Stimulated activated CD8-positive, alpha-beta memory T cell treated with anti-CD3 and anti-CD28 coated beads, Interleukin-4, amount 100 ng/mL, for 1 hour (primary cell): ENCODE measurements at places on chromosomes 6 and 20.

- DNase-seq, result no peak
Observed at GRCh38 chr20:57514273-57514751, 10.6 kb downstream of the CTCFL start.

DNA sequence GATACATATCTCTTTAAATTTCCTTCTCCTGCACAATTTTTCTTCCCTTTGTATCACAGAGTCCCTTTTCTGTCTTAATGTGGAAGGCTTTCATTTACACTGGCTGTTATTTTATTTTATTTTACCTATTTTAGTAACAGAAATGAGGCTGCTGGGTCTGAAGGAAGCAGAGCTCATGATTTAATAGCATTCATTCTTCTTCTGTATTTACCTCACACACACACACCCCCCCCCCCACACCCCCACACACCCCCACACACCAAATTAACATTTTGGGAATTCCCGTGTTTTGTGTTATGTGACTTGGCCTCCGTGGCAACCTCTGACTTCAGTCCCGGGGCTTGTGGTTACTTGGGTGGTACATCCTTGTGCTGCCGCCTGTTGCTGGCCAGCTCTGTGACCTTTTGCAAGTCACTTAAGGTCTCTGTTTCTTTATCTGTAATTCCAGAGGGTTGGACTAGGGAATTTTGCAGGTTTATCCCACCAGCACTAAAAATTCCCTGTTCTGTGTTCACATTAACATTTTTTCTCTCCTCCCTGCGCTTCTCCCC lies 108.8 kb downstream of the TIAM2 start:
- DNase-seq, result no peak

DNA sequence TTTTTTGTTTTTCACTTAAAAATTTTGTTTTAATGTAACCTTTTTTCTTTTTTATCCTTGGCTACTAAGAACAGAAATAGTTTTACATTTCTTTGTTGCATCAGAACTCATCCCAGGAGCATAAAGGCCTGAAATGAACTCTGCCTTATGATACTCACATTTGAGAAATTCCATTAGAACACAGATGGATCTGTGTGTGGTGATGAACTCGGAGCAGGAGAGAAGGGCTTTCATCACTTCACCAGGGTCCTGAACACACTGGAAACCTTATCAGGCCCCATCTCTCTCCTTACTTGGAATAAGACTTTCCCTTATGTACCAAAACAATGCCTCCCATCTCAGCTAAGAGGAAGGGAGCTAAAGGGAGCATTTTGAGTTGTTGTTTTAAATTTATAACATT lies 139.4 kb downstream of the PHF3 start:
- no peak for DNase-seq

- no peak for DNase-seq
Observed at GRCh38 chr6:81808851-81809570, 56.5 kb upstream of the TENT5A start.

- no peak for DNase-seq
Observed at GRCh38 chr6:90351696-90352095, 55.1 kb upstream of the BACH2 start.

DNA sequence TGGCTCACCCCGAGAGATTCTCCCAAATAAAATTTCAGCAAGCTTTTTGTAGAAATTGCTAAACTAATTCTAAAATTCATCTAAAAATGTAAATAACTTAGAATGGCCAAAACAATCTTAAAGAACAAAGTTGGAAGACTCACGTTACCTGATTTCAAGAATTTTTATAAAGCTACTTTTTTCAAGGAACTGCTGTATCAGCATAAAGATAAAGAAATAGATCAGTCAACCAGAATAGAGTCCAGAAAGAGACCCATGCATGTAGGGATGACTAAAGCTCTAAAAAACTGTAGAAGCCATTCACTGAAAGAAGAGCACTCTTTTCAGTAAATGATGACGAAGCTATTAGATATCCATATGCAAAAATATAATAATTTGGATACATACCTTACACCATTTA lies 652.1 kb downstream of the TBC1D32 start:
- DNase-seq, result no peak

GRCh38 chr6:52759085-52759484 lies 4.2 kb downstream of the GSTA2 start:
- no peak for DNase-seq

DNA sequence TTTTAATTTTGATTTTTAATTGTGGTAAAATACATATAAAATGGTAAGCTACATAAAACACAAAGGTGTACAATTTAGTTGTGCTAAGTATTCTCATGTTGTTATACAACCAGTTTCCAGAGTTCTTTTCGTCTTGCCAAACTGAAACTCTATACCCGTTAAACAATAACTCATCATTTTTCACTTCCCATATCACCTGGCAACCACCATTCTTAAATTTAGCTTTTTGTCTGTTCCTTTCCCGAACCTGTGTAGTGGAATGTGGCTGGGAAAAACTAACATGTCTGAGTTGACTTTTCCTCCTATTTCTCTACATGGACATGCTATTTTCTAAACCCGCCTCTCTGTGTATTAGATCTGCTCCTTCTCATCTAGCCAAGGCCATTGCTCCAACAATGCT lies 27.6 kb downstream of the RPRD1B start:
- no peak for DNase-seq

- no peak for DNase-seq
Observed at GRCh38 chr6:106051226-106051625, 34.9 kb upstream of the PRDM1 start.

GRCh38 chr6:12097791-12098190 lies 85.7 kb downstream of the HIVEP1 start:
- no peak for DNase-seq

DNA sequence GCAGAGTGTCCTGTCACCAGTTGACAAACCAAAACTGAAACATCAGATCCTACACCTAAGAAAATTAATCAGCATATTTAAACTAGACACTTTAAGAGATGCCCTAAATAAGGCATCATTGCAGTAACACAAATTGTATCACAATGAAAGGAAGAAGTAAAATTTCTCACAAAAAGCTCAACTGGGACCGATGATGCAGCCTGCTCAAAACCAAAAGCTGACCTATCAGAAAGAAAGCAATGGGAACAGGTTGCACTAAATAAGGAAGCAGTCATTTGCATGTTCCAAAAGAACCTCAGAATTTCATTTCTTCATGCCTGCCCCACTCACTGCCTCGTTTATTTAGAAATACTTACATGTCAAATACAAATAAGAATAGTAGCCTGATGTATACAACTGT lies 12.1 kb downstream of the HIVEP2 start:
- DNase-seq, result no peak

DNA sequence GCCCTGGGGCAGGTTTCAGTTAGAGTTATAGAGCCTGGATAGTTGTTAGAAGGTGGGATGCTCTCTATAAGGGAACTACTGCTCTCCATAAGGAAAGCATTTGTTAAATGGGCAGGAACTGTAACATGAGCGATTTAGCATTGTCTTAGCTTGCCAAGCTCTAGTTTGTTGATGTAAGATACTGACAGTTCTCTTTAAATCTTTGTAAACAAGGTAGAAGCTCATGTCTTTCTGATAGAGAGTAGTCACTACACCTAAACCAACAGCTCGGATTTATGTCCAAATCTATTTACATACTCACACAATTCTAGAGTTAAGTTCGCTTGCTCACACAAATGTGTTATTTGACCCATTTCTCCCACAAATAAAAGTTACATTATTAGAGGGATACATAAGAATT lies 87.3 kb downstream of the PLCB1 start:
- no peak for DNase-seq

GRCh38 chr6:27517928-27518787 lies 45.3 kb upstream of the ZNF184 start:
- no peak for DNase-seq

GRCh38 chr6:74117113-74117512 lies 421.1 kb downstream of the CD109 start:
- no peak for DNase-seq

DNA sequence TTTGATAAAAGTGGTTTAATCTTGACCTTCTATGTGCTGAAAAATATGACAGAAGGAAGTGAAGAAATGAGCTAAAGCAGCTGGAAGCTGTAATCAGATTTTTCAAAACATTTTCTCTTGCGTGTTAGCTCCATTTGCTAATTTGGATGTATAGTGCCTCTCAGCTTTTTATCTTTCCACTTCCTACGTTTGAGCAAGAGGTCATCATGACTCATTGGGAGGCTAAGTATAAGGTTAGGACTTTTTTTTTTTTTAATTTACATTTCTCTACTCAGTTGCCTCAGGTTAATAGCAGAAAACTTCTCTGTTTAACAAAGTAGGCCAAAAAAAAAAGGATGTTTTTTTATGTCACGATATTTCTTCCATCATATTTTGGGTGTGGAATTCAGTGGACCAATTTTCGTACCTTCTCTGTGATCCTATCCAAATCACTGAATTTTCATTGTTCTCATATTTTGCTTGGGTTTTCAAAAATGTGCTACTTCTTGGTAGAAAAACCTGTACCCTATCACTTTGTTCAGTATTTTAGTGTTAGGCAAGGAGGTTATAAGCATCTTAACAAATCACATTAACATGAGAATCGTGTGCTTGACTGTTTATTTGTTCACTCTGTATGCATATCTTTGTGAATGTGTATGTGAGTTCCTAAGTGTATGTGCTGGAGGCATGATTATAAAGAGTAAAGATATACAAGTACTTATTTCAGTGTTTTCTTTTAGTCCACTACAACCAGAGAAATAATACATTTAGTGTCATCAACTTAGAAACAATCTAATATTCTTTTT lies 1028.3 kb upstream of the EYS start:
- no peak for DNase-seq

- no peak for DNase-seq
Observed at GRCh38 chr6:75802366-75802765, 53.3 kb downstream of the MYO6 start.

DNA sequence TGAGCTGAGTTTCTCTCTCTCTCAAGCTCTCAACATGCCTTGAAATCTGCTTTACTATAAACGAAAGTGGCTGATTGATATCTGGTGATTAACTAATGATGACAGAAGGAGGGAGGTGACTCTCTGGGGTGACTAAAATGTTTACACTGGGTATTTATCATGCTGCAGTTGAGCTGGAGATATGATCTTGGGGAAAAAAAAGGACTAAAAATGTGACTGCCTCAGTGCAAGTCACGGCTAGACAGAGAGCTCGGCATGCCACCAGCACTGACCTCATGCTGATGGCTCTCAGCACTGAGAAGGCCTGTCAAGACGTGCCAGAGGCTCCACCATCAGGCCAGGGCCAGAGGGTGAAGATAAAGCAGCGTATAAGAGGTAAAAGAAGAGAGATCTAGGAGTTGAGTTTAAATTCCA lies 103.1 kb upstream of the SPACA1 start:
- DNase-seq, result no peak

DNA sequence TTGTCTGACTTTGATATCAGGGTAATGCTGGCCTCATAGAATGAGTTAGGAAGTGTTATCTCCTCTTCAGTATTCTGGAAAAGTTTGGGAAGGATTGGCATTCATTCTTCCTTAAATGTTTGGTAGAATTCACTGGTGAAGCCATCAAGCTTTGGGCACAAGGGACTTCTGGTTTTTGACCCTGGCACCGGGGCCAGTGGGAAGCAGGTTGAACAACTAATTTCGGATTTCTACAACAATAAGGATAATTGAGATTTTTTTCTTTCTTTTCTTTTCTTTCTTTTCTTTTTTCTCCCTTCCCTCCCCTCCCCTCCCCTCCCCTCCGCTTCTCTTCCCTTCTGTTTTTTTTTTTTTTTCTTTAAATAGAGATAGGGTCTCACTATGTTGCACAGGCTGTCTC lies 70.4 kb downstream of the EFCAB8 start:
- DNase-seq, result no peak

- DNase-seq, result no peak
Observed at GRCh38 chr20:46083531-46084061, 6.2 kb downstream of the NCOA5 start.

DNA sequence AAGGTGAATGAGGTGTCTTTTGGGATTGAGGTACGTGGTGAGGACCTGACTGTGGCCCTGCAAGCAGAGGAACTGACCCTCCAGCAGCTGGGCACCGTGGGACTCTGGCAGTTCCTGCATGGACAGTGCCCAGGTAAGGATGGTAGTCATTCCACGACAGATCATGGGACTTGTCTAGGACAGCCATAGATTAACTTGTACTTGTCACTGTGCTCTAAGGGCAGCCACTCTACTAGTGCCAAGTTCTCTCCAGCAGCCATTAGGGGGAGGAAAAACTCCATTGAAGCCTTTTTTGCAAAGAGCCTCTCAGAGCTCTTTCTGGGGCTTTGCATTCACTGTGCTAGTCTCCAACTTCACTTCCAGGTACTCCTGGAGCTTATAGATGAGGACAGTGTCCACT lies 20.4 kb downstream of the TAF11 start:
- no peak for DNase-seq

GRCh38 chr6:42616716-42617115 lies 52.9 kb downstream of the UBR2 start:
- no peak for DNase-seq

DNA sequence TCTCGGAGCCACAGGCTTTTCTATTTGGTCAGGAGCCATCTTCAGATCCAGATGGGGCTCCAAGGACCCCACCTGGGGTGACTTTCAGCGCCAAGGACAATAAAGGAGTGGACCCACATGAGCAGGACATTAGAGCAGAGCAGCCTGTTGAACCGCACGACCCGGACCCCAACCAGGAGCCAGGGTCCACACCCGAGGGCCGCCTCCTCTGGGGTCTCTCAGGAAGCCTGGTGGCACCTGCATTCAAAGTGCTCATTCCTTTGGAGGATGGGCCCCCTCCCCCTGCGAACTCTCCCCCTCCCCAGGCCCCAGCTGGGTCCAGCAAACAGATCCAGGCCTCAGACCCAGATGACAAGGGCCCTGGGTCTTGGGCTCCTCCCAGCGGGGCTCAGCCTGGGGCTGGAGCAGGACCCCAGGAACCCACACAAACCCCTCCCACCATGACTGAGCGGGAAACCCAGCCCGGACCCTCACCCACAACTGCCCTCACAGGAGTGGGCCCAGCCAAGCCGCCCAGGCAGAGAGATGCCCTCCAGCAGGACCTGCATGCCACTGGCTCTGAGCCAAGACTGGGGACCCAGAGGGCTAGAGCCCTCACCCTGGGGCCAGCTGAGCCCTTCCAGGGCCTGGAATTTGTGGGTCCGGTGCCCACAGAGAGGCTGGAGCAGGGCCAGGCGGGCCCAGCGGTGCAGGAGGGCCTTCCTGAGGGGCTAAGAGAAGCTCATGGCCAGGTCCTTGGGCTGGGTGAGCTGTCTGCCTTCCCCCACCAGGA lies 23.9 kb downstream of the RAB44 start:
- no peak for DNase-seq

DNA sequence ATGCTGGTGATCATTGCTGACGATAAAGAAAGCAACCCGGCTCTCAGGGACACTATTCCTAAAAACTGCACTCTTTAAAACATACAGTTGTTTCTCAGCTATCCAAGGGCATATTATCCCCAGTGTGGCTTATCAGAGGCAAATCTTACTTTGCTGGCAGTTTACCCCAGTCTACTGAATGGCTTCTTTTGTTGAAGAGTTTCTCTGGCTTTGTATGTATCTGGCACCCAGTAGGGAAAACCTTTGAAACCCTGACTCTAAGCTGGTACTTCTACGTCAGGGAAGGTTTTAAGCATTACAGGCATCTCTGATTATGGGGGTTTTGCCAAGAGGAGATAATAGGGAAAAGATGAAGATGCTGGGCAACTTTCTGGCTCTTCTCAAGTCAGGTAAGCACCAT lies 637.6 kb upstream of the CHD6 start:
- no peak for DNase-seq
